ENCODE measurements at places on chromosomes 12 and 14.
A peak's percentile ranks its signal among the peaks of the same experiment; 100 is the strongest.

- DNase-seq: peak; percentile 28
Observed at GRCh38 chr12:97568336-97569180, 106.0 kb downstream of the RMST start.

DNA sequence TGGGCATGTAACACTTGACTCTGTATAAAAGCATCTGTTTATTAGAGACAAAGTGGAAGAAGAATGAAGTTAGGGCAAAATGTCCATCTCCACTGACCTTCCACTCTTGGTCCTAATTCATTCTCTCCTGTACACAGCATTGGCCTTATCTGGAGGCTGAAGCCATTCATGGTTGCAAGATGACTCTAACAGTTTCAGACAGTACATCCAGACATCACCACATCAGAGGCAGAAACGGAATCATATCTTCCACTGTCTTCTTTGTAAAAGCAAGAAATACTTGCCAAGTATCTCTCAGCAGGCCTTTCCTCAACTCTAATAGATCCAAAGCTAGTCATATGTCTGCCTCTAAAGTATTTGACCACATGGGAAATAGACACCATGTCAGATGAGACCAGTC, 41.1 kb downstream of the PTHLH start:
- DNase-seq: no peak

- no peak for DNase-seq
Observed at GRCh38 chr14:39097159-39097558, 5.9 kb downstream of the SEC23A start.

- no peak for DNase-seq
Observed at GRCh38 chr14:34409721-34410120, 52.3 kb downstream of the SPTSSA start.

DNA sequence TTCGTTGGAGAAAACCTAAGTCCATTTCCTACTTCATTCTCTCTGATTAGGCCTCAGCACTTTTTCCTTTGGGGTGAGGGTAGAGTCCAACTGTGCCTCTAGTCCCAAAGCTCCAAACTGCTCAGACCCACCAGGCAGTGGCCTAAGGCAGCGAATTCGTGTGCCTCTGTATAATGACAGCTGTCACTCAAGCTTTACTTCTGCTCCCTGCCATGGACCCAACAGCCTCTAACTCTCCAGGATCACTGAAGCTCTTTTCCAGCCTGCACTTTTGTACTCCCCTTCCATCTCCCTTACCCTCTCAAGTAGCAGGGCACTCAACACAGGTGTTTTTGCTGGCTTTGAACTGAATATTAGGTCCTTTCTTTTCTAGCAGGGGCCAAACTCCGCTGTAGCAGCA, 14.8 kb upstream of the OR6S1 start:
- DNase-seq: no peak
